ENCODE measurements at places on chromosomes 13 and 19. TPM values are rescaled to one million over a fixed set of nuclear protein-coding genes. Genes with fewer than 3 reads are reported as not detected.

Gene TRPM4
- 33.6 TPM for total RNA-seq

Gene TSHZ3
- total RNA-seq = 3.0 TPM

Gene MBD3L3
- total RNA-seq = not detected

Gene ERCC5
- total RNA-seq = 37.4 TPM

Gene PSG6
- not detected for total RNA-seq

Gene NLRP4
- total RNA-seq = not detected

Gene ADGRE3
- total RNA-seq = 0.15 TPM

Gene KLK15
- not detected for total RNA-seq

Gene KLK6
- not detected for total RNA-seq

Gene ZNF578
- 2.3 TPM for total RNA-seq

Gene CNMD
- total RNA-seq = not detected

Gene PSENEN
- 52.4 TPM for total RNA-seq

Gene DENND1C
- total RNA-seq = 1.6 TPM

Gene ZSCAN18
- 101 TPM for total RNA-seq

Gene FFAR2
- 0.76 TPM for total RNA-seq

Gene GPR183
- total RNA-seq = 2.7 TPM

Gene LGALS7B
- 0.60 TPM for total RNA-seq

Gene CELF5
- not detected for total RNA-seq

Gene FPR3
- 3.6 TPM for total RNA-seq

Gene PRX
- 2.3 TPM for total RNA-seq

Gene C1QTNF9B
- 0.80 TPM for total RNA-seq

Gene WASF3
- total RNA-seq = 8.6 TPM

Gene GNG7
- total RNA-seq = 51.8 TPM

Gene SKA3
- 0.21 TPM for total RNA-seq

Gene C19orf67
- total RNA-seq = not detected

Gene ZNF525
- total RNA-seq = 2.7 TPM

All from heart right ventricle (tissue), 16 donors.